ENCODE measurements at places on chromosomes 5 and 9.

- DNase-seq, result peak; percentile 46
Measured at GRCh38 chr9:37511016-37512010, 25.6 kb downstream of the POLR1E start.

GRCh38 chr9:9286001-9286400 is 1326.8 kb downstream of the PTPRD start:
- DNase-seq, result no peak

GRCh38 chr5:108084105-108084504 is 297.8 kb downstream of the FBXL17 start:
- DNase-seq, result no peak

- no peak for DNase-seq
Measured at GRCh38 chr5:109483395-109483971, 73.7 kb upstream of the PJA2 start.

GRCh38 chr5:136907371-136907770 is 542.0 kb upstream of the TRPC7 start:
- no peak for DNase-seq

DNA sequence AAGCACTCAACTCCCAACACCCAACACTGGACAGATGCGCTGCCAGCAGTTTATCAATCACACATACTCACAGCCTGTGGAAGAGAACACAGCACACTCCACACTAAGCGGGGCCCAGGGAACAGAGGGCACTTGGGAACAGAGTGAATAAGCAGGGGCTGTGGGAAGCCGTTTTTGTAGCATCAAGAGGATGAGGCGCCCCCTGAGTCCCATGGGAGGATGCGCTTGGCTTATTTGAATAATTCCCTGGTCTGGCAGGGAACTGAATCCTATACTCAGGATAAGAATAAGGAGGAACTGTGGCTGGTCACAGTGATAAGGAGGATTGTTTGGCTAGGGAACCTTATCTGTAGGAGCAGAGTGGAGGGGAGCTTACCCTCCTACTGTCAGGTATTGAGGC is 96.1 kb upstream of the DNAH5 start:
- peak; percentile 80 for DNase-seq

DNA sequence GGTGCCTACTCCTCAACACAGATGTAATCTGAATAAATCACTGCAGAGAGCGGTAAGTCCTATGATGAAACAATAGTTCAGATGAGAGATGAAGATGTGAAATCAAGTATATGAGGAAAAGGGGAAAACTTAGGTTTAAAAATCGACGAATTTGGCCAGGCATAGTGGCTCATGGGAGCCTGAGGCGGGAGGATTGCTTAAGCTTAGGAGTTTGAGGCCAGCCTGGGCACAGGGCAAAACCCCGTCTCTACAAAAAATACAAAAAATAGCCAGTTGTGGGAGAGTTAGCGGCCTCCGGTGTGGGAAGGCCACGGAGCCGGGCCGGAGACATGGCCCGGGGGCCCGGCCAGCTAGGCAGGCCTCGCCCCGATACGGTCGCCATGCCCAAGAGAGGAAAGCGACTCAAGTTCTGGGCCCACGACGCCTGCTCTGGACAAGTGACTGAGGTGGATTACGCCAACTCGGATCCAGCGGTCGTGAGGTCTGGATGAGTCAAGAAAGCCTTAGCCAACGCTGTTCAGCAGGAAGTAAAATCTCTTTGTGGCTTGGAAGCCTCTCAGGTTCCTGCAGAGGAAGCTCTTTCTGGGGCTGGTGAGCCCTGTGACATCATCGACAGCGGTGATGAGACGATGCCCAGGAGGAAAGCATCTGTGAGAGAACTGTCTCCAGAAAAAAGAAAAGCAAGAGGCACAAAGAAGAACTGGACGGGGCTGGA is 62.8 kb upstream of the SUB1 start:
- no peak for DNase-seq

DNA sequence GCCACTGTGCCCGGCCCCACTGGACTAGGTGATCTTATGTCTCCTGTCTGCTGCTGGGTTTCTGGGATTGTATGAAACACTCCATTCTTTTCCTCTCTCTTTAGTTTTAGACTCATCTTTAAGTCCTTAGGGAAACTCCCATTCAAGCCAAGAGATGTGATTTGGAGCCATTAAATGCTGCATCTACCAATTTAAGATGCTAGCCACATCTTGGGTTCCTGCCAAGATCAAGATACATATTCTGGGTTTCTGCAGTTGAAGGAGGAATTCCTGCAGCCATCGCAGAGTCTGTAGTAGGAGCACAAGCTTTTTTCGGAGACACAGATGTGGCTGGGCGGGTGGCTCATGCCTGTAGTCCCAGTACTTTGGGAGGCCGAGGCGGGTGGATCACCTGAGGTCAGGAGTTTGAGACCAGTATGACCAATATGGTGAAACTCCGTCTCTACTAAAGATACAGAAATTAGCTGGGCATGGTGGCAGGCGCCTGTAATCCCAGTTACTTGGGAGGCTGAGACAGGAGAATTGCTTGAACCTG is 23.2 kb downstream of the STXBP1 start:
- DNase-seq, result no peak

DNA sequence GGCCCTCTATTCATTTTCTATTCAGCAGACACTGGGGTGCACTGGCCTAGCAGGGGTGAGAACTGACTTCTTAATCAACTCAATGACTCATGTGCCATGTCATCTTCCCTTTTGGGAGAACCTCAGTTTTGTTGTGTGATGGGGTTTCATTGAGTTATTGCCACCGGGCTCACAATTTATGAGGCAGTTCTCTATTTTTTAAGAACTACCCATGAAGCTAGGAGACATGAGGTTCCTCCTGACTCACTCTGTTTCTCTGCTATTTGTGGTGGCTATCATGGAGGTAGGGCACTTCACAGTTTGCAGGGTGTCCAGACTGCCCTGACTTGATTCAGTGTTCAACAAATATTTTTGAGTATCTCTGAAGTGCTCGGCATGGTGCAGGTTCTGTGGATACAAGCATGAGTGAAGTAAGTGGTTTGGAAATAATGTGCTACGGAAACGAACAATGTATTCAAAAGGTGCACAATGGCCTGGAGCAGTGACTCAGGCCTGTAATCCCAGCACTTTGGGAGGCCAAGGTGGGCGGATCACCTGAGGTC is 39.3 kb downstream of the SPARC start:
- no peak for DNase-seq

GRCh38 chr5:65961633-65962032 is 35.3 kb downstream of the ERBIN start:
- no peak for DNase-seq

GRCh38 chr5:38816083-38817030 is 29.5 kb upstream of the OSMR start:
- DNase-seq, result no peak

DNA sequence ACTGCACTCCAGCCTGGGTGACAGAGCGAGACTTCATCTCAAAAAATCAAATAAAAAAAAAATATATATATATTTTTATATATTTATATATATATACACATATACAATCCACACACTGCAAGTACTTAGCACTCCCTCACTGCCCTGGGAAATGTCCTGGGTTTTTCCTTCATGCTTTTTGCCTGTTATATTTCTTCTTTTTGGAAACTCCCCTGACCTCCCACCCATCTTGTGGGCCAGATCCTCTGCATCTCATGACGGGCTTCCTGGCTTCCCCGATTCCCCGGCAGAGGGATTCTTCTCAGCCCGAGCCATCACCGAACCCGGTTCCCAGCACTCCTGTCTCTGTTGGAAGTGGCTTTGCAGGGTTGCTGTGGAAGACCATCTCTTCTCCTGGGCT is 39.5 kb upstream of the NCS1 start:
- no peak for DNase-seq

DNA sequence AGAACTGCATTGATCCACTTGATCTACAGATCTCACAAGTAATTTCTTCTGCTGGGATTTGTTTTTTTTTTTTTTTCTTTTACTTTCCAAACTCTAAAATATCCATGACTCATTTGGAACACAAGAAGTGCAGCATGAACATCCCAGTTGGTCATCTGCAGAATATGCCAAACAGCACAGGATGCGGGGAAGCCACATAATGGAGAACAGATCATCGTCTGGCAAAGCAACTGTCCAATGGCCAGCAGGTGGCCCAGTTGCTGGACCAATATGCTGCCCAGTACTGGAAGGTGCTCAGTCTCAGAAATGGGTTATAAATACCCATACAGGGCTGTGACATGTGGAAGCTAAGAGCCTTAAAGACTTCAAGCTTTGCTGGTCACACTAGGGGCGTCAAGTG is 221.3 kb upstream of the TAS2R1 start:
- peak; percentile 73 for DNase-seq

DNA sequence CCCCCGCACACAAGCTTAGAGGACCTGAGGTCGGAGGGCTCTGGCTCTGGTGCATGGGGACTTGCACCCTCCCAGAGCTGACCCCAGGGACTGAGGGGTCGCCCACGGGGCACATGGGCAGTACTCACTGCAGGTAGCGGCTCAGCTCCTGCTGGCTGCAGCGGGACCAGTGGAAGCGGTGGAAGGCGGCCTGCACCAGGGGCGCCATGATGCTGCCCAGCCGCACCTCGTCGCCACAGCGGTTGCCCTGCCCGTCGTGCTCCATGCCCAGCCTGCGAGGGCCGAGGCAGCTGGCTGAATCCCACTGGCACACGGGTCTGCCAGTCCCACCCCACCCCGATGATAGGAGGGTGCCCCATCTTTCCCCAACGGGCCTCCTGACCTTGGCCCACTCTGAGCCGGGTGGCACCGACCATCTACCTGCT is 93.8 kb downstream of the ZNF354C start:
- DNase-seq, result no peak

DNA sequence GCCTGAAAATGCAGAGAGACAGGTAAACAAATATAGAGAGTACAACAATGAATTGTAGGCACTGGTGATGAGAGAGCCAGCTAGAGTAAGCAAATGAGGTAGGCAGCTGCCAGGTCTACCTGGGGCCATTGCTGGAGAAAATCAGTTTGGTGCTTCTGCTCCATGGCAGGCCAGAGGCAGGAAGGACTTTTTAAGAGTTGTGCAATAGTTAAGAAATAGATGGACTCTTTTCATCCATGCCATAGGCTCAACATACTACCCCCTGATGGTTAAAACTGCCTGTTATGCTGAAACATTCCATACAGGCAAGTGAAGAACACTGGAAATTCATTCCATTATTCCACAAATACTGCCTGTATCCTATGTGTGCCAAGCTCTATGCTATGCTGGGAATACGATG is 86.5 kb upstream of the CCDC112 start:
- DNase-seq, result no peak

DNA sequence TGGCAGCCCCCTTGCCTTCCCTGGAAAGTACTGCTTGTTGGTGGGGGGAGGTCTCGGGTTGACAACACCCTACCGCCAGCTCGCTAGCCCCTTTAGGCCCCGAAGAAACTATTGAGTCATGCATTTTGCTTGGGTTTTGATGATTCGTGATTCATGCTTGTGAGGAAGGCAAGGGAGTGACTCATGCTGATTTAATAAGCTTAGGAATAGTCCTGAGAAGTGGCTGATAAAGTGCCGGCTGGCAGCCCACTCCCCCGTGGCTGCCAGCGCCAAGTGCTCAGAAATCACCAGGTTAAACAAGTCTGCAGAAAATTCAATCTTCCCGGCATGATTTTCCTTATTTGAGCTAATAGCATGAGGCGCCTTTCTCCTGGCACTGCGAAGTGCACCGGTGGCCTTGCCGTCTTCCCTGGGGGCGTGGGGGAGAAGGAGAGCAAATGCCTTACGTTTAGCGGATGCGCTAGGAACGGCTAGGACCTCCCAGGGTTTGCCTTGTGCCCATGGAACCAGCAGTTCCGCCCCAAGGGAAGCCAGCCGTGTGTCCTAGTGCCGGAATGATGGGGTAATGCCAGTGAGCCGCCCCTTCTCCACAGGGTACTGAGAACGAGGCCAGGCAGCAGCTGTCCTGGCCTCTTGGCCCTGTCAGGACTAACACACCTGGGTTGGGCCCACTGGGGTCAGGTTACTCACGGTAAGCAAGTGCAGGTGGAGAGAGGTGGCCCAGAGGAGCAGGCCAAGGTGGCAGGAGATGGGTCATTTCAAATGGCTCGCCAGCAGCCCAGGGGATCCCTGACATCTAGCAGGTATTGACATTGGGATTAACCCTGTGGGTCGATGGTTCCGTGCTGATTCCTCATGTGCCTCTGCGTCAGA is 151.9 kb downstream of the MACROH2A1 start:
- DNase-seq, result no peak

DNA sequence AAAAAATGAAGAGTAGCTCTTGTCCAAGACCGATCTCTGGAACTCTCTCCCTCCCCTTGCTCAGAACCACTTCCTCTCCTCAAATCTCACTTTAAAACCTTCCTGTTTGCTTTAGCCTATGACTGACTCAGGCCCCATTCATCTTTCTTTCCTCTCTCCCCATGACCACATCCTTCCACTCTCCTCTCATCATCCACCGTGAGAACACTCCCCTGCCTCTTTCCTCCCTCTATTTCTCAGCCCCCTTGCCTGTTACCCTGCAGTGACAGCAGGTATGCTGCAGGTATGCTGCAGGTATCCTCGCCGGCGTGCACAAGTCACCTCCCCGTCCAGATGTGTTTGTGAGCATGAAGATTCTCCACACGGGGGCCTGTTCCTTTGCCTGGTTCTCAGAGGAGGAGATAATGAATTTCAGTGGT is 505.3 kb downstream of the CCDC171 start:
- no peak for DNase-seq

DNA sequence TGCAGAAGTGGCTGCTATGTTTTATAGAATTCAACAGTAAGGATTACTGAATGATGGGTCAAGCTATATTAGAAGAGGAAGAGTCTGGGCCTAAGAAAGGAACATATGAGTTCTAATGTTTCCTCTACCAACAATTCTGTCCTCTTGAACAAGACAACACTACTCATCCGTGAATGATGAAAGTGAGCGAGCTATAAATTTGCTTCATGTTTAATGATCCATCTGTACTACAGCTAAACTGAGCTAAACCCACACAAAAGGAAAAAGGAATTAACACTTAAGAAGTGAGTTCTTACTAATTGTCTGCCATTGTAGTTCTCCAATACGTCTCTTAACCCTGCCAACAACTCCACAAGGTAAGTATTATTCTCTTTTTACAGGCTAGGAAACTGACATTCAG is 204.4 kb downstream of the GLIS3 start:
- DNase-seq, result no peak

DNA sequence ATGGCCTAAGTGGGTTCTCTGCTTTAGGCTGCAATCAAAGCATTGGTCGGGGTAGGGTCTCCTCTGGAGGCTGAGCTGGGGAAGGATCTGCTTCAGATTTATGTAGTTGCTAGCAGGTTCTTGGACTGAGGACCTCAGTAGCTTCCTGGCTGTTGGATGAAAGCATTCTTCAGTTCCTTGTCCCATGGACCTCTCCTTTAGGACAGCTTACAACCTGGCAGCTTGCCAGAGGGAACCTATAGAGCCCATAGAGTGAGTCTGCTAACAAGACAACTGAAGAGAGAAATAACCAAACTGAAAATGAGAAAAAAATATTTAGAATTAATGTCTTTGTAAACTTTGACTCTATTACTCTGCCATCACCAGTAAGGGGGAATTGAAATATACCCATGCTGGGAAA is 12.4 kb downstream of the MRPS30 start:
- no peak for DNase-seq

Measured in NCI-H524 (cell line).